Fibroblast of skin of back (primary cell): ENCODE measurements at places on chromosomes 2 and 18.
A peak's percentile ranks its signal among the peaks of the same experiment; 100 is the strongest.

- no peak for DNase-seq
Measured at GRCh38 chr2:70009762-70010575, 48.5 kb upstream of the ASPRV1 start.

DNA sequence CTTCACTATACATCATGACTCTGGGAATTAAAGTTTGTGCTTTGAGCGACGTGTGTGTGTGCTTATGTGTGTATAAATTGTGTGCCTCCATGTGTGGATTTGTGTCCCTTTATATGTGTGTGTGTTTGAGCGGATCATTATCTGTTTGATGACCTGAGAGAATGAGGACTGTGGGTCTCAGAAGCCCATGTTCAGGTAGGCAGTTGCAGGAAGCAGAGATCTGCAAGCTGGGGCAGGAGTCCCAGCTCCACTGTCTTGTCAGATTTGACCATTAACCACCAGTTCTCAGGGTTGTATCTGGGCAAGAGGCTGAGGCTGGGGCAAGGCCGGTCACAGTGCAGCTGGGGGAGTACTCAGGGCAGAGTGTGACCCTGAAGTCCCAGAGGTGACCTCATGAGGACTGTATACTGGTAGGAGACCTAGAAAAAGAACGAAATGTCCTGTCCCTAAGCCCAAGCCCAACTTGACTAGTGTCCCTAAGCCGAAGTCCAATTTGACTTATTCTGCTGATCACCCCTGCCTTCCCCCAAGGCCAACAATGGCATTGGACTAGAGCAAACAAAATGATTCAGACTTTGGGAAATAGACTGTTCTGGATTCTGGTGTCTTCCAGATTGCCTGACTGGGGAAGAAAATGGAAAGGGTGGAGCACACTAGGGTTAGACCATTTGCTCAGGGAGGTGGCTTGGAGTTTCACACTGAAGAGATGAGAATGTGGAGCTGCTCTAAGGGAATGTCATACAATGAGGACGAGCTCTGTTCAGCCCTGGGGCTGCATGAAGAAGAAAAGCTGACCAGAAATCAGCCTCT is 28.1 kb downstream of the RHOB start:
- no peak for DNase-seq

DNA sequence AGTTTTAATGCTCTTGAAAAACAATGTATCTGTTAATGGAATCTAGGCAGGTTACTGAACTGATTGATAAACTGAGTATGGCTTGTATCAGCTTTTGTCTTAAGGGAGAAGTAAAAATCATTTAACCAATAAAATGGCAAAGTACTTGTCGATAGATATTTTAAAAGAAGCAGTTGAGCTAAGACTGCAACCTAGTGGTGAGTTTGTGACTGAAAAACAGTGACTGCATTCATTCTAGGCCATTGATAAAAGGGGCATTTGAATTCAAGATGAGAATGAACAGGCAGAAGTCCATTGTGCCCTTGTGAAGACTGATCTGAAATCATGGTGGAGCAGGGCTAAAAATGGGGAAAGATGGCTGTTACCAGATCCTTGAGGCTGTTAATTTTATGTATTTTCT is 59.4 kb upstream of the MSTN start:
- DNase-seq = peak; percentile 18

GRCh38 chr2:72032481-72033041 is 115.1 kb downstream of the CYP26B1 start:
- DNase-seq = no peak

- peak; percentile 69 for DNase-seq
Measured at GRCh38 chr2:233430081-233430480, 75.8 kb downstream of the DGKD start.

DNA sequence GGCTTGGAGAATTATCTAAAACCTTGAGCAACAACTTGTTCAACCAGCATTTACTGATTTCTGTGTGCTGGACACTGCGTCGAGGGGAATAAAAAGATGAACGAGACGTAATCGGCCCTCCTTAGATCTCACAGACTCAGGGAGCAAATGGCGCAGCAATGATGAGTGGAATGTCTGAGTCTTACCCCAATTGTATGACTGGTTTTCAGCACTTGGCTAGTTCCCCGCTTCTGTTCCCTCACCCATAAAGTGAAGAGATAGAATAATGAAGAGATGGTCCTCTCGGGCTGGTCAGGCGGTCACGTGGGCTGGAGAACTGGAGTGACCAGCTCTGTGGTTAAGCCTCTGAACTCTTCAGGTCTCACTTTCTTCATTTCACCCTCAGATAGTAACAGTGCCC is 17.3 kb upstream of the GATA6 start:
- no peak for DNase-seq
